ENCODE measurements at places on chromosomes 11 and 22. TPM values are rescaled to one million over a fixed set of nuclear protein-coding genes. Genes with fewer than 3 reads are reported as not detected.
A peak's percentile ranks its signal among the peaks of the same experiment; 100 is the strongest.

SERGEF gene
- total RNA-seq: 11.8 TPM

ELMOD1 gene
- total RNA-seq: 0.70 TPM

GTSE1 gene
- total RNA-seq: 0.49 TPM

LYVE1 gene
- total RNA-seq: 30.2 TPM

TSKU gene
- 23.9 TPM for total RNA-seq

OLFML1 gene
- 2.2 TPM for total RNA-seq

DYNC2H1 gene
- total RNA-seq: 2.2 TPM

JHY gene
- total RNA-seq: 1.3 TPM

- peaks cover 7% of the 10 kb centered on the region for H3K4me1 ChIP-seq
- no peak within 1 kb of the TSS for H3K27ac ChIP-seq
- H3K36me3 ChIP-seq: no peaks in the 10 kb centered on the region
- no peak within 1 kb of the TSS for H3K4me3 ChIP-seq
These were observed at the start of gene IGSF22 for GRCh38 chr11:18726040-18726439. TSS of gene IGSF22 (minus strand) at chr11:18726188. CDS start at chr11:18724236, 1,952 bp downstream.

GRCh38 chr11:57464539-57465181 is 4.3 kb downstream of the RTN4RL2 start:
- H3K4me3 ChIP-seq: no peak overlapping the region
- no peak overlapping the region for H3K27ac ChIP-seq
- H3K27me3 ChIP-seq: peaks cover 16% of the 10 kb centered on the region
- peaks cover 4% of the 10 kb centered on the region for H3K4me1 ChIP-seq
- H3K36me3 ChIP-seq: no peaks in the 10 kb centered on the region

DNA sequence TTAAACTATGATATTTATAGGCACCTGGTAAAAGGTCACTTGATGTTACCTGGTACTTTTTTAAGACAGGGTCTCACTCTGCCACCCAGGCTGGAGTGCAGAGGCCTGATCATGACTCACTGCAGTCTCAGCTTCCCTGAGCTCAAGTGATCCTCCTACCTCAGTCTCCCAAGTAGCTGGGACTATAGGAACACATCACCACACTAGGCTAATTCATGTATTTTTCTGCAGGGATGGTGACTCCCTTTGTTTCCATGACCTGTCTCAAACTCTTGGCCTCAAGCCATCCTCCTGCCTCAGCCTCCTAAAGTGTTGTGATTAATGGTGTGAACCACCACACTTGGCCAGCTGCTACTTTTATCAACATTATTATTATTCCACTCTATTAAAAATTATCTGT is 47.6 kb downstream of the OR4C45 start:
- H3K4me3 ChIP-seq: no peak overlapping the region
- H3K27me3 ChIP-seq: no peaks in the 10 kb centered on the region
- H3K36me3 ChIP-seq: no peaks in the 10 kb centered on the region
- DNase-seq: no peak
- no peaks in the 10 kb centered on the region for H3K4me1 ChIP-seq

GRCh38 chr22:37746366-37747079 is 49.7 kb downstream of the TRIOBP start:
- peak overlapping the region; percentile 90 for H3K27ac ChIP-seq
- H3K4me3 ChIP-seq: peak overlapping the region; percentile 84
- H3K36me3 ChIP-seq: no peaks in the 10 kb centered on the region
- no peak for DNase-seq

DNA sequence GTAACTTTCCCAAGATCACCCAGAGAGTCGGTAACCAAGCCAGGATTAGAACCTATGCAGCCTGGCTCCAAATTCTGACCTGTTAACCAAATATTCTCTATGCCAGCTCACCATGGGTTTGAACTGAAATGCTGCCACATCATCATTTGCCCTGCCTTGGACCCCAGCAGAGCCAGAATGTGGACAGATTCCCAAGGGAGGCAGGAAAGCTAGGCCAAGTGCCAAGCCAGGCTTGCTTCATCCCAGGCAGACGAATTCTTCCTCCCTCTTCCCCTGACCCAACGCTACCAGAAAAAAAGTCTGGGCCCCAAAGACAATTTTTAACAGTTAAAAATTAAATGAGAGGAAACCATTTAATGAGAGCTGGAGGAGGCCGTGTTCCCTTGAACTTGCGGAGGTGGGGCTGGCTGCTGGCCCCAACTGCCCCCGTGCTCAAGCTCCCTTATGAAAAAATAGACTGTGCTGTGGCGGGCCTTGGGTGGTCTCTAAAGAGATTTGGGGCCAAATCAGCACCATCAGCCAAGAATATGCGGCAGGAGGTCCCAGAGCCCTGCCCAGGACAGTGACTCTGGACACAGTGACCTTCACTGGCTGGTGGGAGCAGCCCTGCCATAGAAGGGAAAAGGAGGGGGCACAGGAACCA is 184.1 kb upstream of the SYT13 start:
- no peaks in the 10 kb centered on the region for H3K4me1 ChIP-seq
- H3K27ac ChIP-seq: no peak overlapping the region
- no peak for DNase-seq

GRCh38 chr11:126332221-126332711 is 23.2 kb upstream of the ST3GAL4 start:
- H3K27ac ChIP-seq: peak overlapping the region; percentile 24
- H3K36me3 ChIP-seq: no peaks in the 10 kb centered on the region
- peak; percentile 45 for DNase-seq
- H3K4me1 ChIP-seq: peaks cover 30% of the 10 kb centered on the region
- no peaks in the 10 kb centered on the region for H3K27me3 ChIP-seq

DNA sequence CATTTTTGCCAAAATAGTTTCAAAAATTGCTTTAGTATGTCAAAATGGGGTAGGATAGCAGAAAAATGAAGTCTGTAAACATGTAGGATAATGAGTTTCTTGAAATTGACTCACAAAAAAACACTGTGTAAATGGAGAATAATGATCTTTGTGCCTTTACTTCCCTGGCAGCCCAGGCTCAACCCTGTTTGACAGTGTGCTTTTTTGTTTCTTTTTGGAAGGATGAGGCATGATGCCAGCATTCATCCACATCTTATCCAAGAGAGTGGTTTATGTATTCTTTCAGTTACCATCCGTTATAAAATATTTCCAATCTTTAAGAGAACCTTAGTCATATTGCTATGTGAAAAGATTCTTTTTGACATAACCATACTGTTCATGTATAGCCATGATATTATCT is 70.6 kb downstream of the ARHGAP42 start:
- H3K27ac ChIP-seq: no peak overlapping the region
- no peaks in the 10 kb centered on the region for H3K4me1 ChIP-seq
- no peaks in the 10 kb centered on the region for H3K36me3 ChIP-seq
- DNase-seq: no peak
- H3K4me3 ChIP-seq: no peak overlapping the region

- peak; percentile 76 for DNase-seq
- H3K4me3 ChIP-seq: no peak overlapping the region
- peak overlapping the region; percentile 42 for H3K27ac ChIP-seq
- no peaks in the 10 kb centered on the region for H3K36me3 ChIP-seq
These were observed 43.2 kb upstream of the DLAT start for GRCh38 chr11:111982019-111982464.

- no peaks in the 10 kb centered on the region for H3K36me3 ChIP-seq
- no peaks in the 10 kb centered on the region for H3K27me3 ChIP-seq
- H3K27ac ChIP-seq: no peak overlapping the region
- no peak overlapping the region for H3K4me3 ChIP-seq
These were observed 28.9 kb downstream of the CLMP start for GRCh38 chr11:123166071-123166559.

DNA sequence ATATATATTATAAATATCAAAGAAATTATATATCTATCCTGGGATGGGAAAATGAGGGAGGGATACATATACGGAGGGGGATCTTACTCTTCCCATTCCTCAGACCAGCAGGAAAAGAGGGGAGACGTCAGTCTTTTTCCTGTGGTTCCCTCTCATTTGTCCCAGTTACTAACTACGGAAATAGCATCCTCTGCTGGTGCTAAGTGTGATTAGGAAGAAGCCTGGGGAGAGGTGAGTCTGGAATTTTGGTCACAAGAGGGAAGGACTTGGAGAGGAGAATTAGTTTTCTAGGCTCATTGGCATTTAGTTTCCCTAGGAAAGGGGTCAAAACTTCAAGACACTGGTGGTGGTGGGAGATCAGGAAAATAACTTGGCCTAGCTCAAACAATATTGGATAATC is 11.6 kb downstream of the MED19 start:
- no peak overlapping the region for H3K27ac ChIP-seq
- DNase-seq: no peak
- H3K4me3 ChIP-seq: no peak overlapping the region
- H3K4me1 ChIP-seq: no peaks in the 10 kb centered on the region
- H3K36me3 ChIP-seq: no peaks in the 10 kb centered on the region

- no peak overlapping the region for H3K4me3 ChIP-seq
- no peaks in the 10 kb centered on the region for H3K36me3 ChIP-seq
- no peak for DNase-seq
- H3K27me3 ChIP-seq: peaks cover 16% of the 10 kb centered on the region
These were observed 4.4 kb downstream of the MRGPRE start for GRCh38 chr11:3227568-3228444.

DNA sequence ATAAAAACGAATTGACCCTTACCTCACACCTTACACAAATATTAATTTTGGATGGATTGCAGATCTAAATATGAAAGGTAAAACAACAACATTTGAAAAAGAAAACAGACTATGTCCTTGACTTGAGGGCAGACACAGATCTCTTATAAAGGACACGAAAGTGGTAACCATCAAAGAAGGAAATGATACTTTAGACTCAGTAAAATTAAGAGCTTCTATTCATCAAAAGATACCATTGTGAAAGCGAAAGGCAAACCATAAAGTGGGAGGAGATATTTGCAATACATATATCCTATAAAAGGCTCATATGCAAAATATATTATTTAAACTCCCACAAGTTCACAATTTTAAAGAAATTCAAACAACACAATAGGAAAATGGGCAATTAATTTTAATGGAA is 5.0 kb downstream of the HEPACAM start:
- H3K4me3 ChIP-seq: no peak overlapping the region
- no peak overlapping the region for H3K27ac ChIP-seq
- H3K36me3 ChIP-seq: no peaks in the 10 kb centered on the region
- no peaks in the 10 kb centered on the region for H3K27me3 ChIP-seq

- no peak overlapping the region for H3K4me3 ChIP-seq
- no peak for DNase-seq
- no peak overlapping the region for H3K27ac ChIP-seq
- H3K27me3 ChIP-seq: peaks cover 35% of the 10 kb centered on the region
- H3K36me3 ChIP-seq: no peaks in the 10 kb centered on the region
- peaks cover 4% of the 10 kb centered on the region for H3K4me1 ChIP-seq
These were observed 5.7 kb upstream of the ANO1 start for GRCh38 chr11:70072461-70072860.

- H3K36me3 ChIP-seq: no peaks in the 10 kb centered on the region
- H3K4me3 ChIP-seq: peak within 1 kb of the TSS; percentile 95
- H3K27me3 ChIP-seq: no peaks in the 10 kb centered on the region
- H3K4me1 ChIP-seq: peaks cover 14% of the 10 kb centered on the region
- peak within 1 kb of the TSS; percentile 75 for H3K27ac ChIP-seq
These were observed at the start of gene CDKN1C for GRCh38 chr11:2885678-2886081. TSS of gene CDKN1C (minus strand) at chr11:2885775. CDS start at chr11:2885456, 319 bp downstream.

- H3K27ac ChIP-seq: no peak overlapping the region
- H3K4me3 ChIP-seq: no peak overlapping the region
- H3K36me3 ChIP-seq: no peaks in the 10 kb centered on the region
- H3K27me3 ChIP-seq: no peaks in the 10 kb centered on the region
- DNase-seq: no peak
These were observed 1219.8 kb upstream of the RAG2 start for GRCh38 chr11:37817727-37818270.

DNA sequence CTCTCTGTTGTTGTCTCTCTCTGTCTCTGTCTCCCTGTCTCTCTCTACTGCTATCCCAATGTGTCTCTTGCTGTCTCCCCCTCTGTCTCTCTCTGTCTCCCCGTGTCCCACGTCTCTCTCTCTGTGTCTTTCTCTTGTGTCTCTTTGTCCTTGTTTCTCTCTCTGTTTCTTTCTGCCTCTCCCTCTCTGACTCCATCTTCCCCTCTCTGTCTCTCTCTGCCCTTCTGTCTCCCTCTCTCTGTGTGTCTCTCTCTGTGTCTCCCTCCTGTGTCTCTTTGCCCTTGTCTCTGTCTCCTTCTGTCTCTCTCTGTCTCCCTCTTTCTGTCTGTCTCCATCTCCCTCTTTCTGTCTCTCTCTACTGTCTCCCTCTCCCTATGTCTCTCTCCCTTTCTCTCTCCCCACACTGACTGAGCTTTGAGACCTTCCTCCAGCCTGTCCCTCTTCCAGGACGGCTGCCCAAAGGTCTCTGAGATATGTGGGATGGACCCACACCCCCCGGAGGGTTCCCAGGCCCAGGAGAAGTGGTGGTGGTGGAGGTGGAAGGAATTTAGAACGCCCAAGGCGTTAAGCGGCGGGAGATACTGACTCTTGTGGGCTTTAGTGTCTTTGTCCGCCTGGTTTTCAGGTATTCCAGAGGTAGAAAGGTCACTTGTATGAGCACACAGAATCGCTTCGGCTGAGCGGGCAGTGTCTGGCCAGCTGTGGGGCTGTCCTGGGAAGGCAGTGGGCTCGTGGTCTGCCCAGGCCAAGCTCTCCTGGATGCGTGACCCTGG is 65.5 kb upstream of the CCND1 start:
- no peak overlapping the region for H3K27ac ChIP-seq
- no peak for DNase-seq
- no peaks in the 10 kb centered on the region for H3K36me3 ChIP-seq
- no peaks in the 10 kb centered on the region for H3K27me3 ChIP-seq
- no peaks in the 10 kb centered on the region for H3K4me1 ChIP-seq

DNA sequence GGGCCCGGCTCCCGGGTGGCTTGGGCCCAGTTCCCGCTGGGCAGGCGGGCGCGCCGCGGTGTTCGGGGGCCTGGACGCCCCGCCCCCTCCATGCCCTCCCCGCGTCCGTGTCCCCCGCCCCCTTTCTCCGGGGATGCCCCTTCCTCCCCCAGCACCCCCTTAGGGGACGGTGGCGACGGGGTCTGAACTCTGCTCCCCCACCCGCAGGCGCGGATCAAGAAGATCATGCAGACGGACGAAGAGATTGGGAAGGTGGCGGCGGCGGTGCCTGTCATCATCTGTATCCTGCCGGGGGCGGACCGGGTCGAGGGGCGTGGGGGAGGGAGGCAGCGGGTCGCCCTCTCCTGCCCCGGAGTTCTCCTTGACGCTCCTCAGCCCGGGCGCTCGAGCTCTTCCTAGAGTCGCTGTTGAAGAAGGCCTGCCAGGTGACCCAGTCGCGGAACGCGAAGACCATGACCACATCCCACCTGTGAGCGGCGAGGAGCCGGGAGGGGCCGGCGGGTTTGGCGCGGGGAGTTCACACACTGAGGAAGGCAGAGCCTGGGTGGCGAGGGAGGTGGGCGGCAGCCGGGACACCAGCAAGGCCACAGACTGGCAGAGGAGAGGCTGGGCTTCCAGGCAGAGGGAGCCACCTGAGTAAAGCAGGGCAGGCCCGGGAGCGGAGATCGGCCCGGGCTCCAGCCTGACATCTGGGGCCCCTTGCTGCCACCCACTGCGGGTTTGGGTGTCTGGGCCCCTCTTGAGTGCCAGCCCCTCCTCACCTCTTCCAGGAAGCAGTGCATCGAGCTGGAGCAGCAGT is 546 bp downstream of the DRAP1 start:
- H3K4me3 ChIP-seq: peak overlapping the region; percentile 88
- H3K27me3 ChIP-seq: no peaks in the 10 kb centered on the region
- H3K4me1 ChIP-seq: peaks cover 46% of the 10 kb centered on the region
- peak overlapping the region; percentile 80 for H3K27ac ChIP-seq
- peaks cover 26% of the 10 kb centered on the region for H3K36me3 ChIP-seq
